Astrocyte (in vitro differentiated cells and primary cell): ENCODE measurements at places on chromosomes 2 and 18. TPM values are rescaled to one million over a fixed set of nuclear protein-coding genes. Genes with fewer than 3 reads are reported as not detected.
A peak's percentile ranks its signal among the peaks of the same experiment; 100 is the strongest.

DNA sequence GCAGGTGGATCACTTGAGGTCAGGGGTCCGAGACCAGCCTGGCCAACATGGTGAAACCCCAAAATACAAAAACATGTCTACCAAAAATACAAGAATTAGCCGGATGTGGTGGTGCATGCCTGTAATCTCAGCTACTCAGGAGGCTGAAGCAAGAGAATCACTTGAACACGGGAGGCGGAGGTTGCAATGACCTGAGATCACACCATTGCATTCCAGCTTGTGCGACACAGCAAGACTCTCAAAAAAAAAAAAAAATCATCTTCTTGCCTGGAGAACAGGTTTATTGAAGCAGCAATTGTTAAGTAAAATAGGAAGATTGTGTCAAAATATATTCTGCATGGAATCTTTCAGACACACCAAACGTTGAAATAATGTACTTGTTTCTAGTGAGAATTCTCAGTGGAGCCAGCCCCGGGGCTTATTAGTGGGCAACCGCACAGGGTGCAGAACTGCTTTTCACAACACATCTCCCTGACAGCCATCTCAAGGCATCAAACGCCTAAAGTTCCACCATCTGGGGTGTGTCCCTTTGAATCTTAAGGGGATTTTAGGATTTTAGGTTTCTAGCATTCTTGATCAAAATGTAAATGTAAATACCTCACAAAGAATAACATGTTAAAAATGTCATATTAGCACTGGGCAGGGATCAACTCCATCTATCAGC lies 28.6 kb upstream of the PPP4R1 start:
- peak; percentile 26 for DNase-seq

The MERTK gene
- total RNA-seq = 5.1 and 6.5 TPM in 2 replicates

GRCh38 chr2:37895140-37895539 lies 29.9 kb upstream of the RMDN2 start:
- no peak for DNase-seq

DNA sequence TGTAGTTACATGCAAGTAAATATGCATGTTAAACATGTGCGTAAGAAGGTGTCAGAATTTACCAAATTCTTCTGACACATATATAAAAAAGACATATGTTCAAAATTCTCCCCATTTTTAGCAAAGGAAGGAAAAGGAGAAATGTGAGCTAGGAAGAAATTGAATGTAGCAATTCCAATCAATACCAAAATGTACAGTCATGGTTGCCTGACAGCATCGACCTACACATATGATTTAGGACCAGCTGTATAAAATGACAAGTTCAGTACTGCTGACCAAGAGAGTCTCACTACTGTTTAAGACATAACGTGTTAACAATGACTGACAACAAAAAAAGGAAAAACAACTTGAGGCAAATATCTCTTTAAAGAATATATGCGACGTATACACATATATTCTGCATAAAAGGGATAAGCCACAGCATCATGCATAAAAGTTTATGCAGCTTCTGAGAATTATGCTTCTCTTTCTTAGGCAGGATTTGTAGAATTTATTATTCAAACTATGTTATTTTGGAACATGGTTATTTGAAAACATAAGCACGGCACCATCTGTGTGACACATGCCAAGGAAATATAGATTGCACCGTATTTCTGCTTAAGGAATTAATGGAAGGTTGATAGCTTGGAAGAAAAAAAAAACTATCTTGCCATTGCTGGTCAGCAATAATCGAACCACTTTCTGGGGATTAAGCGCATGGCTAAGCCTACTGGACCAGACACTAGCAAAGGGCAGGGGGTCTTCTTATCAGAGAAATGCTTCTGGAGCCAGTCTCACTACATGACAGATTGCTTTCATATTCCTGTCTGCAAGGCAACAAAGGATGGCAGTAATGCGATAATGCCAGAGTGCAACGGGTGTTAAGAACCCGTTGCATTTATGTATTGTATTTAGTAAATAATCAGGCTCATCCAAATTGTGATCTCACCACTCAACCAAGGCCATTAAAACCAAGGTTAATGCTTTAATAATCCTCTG lies 154.0 kb downstream of the WDPCP start:
- DNase-seq = no peak

GRCh38 chr2:240557808-240558207 lies at the start of gene ANKMY1:
TSS of gene ANKMY1 (minus strand) at chr2:240557988. CDS start at chr2:240557335, 653 bp downstream.
- peak; percentile 52 for DNase-seq

The ATP6V1B1 gene
- total RNA-seq = not detected in 2 replicates

DNA sequence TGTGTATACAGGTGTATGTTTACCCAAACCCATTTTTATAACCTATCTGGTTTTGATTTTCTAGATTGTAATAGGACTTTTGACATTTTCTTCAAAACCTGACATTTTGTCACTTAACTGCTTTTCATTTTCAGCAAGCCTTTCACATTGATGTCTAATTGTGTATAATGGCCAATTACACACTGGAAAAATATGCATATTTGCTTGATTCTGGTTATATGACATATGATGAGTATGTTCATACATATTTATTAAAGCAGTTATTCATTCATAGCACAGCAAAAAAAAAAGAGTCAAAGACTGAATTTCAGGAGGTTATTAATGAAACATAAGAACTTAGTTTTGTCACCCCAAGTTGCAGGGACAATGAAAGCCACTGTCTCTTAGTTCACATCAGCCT lies 307.7 kb upstream of the TNP1 start:
- DNase-seq = no peak

The MALL gene
- total RNA-seq = 0.19 and 0.36 TPM in 2 replicates

The FZD7 gene
- total RNA-seq = 61.5 and 65.9 TPM in 2 replicates

GRCh38 chr2:100260712-100261620 lies 61.3 kb downstream of the LONRF2 start:
- DNase-seq = peak; percentile 63

GRCh38 chr2:42136782-42137124 lies 32.4 kb upstream of the EML4 start:
- DNase-seq = peak; percentile 54

The FOXD4L1 gene
- total RNA-seq = not detected in 2 replicates

The BOLL gene
- total RNA-seq = not detected in 2 replicates

GRCh38 chr2:241760301-241760771 lies 16.3 kb upstream of the GAL3ST2 start:
- no peak for DNase-seq

DNA sequence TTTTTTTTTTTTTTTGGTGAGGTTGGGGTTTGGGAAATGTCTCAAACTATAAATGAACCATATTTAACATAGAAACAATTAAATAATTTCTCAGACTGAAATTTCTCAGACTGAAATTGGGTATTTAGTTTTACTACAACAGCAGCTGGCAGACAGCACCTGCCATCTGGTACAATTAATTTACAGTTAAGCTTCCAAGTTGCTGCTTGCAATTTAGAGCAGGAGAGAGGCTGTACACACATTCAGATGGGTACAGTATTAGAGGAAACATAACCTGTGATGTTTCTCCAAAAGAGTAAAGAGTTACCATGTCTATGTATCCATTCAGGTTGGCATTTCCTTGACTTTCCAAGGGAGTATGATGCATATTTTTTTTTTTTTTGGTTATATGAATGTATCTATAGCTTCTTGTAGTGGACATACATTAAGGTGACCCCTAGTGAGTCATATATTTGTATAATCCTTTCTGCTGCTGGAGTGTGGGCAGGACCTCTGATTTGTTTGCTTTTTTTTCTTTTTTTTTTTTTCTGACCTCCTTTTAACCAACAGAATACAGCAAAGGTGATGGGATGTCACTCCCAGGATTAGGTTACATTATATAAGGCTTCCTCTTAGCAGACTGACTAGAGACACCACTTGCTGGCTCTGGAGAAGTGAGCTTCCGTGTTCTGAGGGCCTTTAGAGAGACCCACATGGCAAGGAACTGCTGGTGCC lies 201.7 kb downstream of the PTH2R start:
- no peak for DNase-seq

DNA sequence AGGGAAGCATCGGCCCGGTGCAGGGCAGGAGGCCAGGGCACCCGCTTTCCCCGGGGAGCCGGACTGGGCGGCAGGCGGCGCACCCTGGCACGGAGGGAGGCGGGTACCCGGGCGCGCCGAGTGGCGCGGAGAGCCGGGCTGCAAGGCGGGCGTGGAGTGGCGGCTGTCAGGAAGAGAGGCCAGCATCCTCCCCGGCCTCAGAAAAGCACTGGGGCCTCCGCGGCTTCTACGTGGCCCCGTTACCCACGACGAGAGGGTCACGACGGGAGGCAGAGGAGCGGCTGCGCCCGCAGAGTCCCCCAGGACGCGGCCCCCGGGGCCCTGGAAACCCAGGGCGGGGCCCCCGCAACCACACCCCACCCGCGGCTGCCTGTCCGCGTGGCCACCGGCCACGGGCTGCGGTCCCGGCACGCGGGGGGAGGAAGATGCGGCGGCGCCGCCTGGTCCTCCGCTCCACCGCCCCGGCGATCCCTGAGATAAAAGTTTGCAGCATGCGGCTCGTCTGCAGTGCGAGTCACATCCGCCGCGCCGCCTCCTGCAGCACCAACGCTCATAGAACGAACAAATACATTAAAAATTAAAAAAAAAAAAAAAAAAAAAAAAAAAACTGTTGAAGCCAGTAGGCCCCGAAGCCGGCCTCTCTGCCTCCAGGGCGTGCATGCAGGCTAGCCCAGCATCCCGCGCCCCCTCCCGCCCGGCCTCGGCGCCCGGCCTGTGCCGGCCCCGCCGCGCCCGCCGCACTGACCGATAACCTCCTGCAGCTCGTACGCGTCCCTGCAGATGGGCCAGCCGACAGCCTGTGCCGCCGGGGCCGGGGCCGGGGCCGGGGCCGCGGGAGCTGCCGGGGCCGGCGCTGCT lies 683 bp downstream of the STK39 start:
- peak; percentile 55 for DNase-seq

- DNase-seq = no peak
Measured at GRCh38 chr2:83459456-83459855, 999.6 kb downstream of the SUCLG1 start.

GRCh38 chr2:226694149-226694548 lies 105.5 kb downstream of the IRS1 start:
- peak; percentile 15 for DNase-seq

DNA sequence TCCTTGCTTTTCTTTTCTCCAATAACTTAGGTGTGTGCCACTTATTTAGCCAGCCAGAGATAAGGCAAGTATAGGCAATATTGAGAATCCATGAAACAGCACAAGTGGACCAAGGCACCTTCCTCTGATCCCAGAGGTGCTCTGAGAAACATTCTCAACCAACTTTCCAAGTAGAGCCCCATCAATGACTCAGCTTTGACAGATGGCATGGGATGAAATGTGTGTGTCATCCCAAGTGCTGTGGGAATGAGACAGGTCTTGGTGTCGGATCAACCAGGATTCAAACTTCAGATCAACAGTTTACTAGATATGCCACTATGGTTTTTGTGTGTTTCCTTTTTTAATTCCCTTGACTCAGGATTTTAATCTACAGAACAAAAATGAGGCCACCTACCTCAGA lies 164.0 kb downstream of the GRB14 start:
- DNase-seq = no peak

The TMEM87B gene
- 27.2 and 30.2 TPM in 2 replicates for total RNA-seq

DNA sequence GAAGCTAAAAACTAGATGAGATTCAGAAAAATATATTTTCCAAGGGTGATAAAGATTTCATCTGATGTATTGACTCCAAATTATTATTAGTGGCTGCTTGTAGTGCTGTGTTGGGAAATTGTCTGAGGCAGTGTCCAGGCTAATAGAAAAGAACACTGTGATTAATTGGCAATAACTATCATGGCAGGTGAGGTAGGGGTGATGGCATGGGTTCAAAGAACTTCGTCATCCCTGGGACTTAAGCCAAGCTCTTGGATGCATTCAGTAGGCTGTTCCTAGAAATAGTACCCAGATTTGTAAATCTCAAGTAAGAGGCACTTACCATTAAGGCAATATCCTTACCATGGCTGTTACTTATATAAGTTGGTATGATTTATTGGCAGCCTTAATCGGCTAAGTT lies 13.2 kb upstream of the RAPGEF4 start:
- DNase-seq = peak; percentile 25

The ALK gene
- total RNA-seq = 0.16 and 0.46 TPM in 2 replicates

- peak; percentile 16 for DNase-seq
Measured at GRCh38 chr2:197777823-197778407, 7.2 kb downstream of the BOLL start.

- peak; percentile 28 for DNase-seq
Measured at GRCh38 chr2:237968048-237968862, 1.4 kb downstream of the UBE2F start.

DNA sequence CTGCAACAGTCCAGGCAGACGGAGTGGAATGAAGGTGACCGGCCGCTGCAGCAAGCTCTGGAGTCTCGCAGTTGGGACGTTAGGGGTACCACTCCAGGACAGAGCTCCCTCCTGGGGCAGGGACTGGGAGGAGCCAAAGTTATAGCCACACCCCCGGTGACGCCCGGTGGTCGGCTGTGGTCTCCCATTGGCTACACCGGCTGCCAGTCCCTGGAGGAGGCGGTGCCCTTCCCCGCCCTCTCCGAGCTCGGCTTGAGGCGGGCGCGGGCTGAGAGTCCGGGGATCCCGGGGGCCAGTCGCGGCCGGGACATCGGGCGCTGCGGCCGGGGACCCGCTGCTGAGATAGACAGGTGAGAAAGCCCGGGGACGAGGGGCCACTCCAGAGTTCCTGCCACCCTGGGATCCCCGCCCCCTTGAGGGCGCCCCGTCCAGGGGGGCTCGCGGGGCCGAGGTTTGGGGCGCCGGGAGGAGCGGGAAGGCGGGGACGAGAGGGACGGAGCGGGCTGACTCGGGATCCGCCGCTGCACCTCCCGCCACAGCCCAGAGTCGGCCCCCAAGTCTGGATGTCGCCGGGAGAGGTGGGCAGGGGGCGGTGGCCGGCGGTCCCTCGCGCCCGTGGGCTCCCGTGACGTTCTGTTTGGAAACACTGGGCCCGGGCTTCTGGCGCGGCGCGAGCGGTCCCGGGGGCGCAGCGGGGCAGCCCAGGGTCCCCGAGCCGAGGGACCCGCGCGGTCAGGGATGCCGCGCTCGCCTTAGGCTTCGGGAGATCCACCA lies at the start of gene PLEKHH2:
PLEKHH2 (plus strand) TSS at position 231 of the 774 bp plus-strand sequence. CDS start 7,414 bp downstream, outside the sequence.
- peak; percentile 73 for DNase-seq

DNA sequence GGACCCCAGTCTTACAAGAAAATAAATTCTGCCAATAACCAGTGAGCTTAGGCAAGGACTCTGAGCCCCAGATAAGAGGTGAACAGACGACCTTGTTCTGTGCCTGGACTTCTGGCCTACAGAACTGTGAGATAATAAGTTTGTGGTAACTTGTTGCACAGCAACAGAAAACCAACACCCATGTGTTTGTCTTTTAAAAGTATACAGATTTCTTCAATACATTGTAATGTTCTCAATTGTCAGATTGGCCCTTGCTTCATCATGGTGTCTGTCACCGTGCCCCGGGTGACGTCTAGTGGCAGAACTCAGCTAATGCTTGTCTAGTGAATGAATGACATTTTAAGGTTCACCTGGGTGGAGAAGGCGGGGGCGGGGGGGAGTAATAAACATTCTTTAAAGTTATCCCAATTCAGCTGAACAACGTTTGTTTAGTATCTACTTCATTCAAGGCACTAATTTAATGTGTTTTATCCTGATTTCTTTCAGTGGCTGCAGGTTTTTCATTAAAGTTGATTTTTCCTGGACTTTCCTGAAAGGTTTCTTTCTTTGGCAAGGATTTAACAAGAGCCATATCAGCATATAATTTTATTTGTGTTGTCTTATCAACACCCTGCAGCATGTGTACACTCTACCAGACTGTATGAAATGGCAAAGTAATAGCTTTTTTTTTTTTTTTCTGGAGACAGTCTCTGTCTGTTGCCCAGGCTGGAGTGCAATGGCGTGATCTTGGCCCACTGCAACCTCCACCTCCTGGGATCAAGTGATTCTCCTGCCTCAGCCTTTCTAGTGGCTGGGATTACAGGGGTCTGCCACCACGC lies 123.8 kb upstream of the DLX2 start:
- DNase-seq = no peak

- DNase-seq = no peak
Measured at GRCh38 chr18:75864816-75865215, 437.3 kb upstream of the SMIM21 start.

The ME2 gene
- total RNA-seq = 40.9 and 44.0 TPM in 2 replicates

GRCh38 chr2:23399674-23400261 lies 14.8 kb downstream of the KLHL29 start:
- no peak for DNase-seq
